ENCODE measurements at places on chromosomes 7 and 10.

GRCh38 chr10:17737027-17737965 is 14.7 kb upstream of the TMEM236 start:
- DNase-seq = peak; percentile 49

GRCh38 chr10:26481914-26482550 is 43.9 kb downstream of the APBB1IP start:
- no peak for DNase-seq

DNA sequence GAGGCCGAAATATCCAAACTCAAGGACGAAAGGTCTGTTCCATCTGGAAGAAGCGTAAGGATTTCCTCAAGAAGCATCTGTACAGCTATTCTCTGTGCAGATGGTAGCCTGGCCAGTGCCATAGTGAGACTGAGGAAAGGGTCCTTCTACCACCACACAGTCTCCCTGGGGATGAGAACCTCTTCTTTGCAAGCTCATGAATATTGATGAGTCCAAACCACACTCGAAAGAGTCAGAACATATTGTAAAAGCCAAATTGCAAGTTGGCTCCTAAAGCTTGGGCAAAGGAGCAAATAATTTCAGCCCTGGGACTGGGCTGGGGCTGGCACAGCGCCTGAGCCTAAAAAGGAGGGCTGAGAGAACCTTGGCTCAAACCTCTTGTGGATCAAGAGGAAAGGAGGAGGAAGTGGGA is 66.1 kb upstream of the PIP4K2A start:
- DNase-seq = no peak

DNA sequence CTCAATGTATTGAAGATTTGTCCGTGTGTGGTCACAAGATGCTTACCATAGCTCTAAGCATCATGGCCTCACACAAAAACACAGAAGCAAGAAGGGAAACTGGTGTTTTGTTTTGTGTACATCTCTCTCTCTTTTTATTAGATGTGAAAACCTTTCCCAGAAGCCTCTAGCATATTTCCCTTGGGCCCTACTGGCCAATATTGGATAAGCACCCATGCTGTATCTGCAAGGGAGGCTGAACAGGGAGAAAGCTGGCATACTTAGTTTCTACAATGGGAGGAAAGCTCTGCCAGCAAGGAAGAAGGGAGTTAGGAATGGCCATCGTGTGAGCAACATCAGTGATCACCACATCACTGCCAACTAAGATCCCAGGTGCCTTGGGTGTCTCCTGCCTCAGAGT is 9.6 kb upstream of the NAMPT start:
- no peak for DNase-seq

DNA sequence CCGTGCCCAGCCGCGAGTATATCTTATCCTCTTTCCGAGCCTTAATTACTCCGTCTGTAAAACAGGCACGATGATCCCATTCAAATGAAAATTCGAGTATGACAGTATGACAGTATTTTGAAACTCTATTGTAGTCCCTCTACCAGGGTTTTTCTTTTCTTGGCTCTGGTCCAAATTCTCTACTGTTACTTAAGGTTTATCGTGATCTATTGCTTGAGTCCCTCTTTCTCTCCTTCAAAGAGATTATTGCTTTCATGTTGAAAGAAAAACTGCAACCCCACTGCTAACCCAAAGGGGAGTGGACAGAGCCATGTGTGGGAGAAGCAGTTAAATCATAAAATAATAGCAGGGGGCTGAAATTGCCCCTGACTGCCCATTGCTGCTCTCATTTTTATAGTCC is 1156.6 kb upstream of the AUTS2 start:
- DNase-seq = no peak

GRCh38 chr7:50181081-50181480 is 88.0 kb upstream of the ZPBP start:
- DNase-seq = no peak
